ENCODE measurements at places on chromosomes 11 and 22.

DNA sequence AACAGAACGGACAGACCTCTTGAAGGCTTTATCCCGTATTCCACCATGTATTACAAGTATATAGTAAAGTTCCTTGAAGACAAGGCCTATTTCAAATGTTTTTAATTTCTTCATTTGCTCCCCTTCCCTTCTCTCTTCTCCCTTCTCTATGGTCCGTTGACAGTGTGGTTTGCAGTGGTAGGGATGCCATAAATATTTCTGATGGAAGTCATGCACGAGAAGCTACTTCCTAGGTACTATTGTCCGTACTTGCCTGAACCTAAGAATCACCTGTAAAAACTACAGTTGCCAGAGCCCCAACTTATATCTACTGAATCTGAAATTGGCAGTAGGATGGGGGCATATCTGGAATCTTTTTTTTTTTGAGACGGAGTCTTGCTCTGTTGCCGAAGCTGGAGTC is 2.8 kb downstream of the PISD start:
- peak; percentile 73 for DNase-seq

DNA sequence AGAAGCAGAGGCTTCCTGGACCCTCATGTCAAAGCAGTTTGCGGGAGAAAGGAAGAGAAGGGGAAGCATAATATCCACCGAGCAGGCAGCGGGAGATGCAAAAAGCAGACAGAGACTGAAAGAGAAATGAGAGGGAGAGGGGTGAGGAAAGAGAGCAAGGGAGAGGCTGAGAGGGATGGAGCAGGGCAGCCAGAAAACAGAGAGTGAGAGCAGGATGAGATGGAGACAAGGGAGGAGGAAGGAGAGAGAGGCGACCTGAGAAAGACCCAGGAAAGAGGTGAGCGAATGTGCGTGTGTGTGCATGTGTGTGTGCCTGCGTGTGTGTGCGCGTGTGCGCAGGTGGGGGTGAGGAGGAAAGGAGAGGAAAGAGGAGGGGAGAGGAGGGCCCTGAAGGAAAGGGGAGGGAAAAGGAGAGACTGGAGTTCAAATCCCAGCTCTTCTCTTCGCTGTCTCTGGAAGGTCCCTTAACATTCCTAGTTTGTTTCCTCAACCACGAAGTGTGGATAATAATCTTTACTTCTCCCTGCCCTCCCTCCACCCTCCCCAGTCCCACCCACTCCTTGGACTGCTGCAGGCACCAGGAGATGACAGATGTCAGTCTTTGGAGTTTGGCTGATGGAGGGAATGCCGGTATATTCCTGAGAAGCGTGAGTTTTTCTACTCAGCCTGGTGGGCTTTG is 67.9 kb downstream of the ISX start:
- no peak for DNase-seq

GRCh38 chr22:21632237-21632895 is at the start of gene CCDC116:
CCDC116 (plus strand) TSS chr22:21632760; CDS start chr22:21633182, 422 bp downstream.
- no peak for DNase-seq

DNA sequence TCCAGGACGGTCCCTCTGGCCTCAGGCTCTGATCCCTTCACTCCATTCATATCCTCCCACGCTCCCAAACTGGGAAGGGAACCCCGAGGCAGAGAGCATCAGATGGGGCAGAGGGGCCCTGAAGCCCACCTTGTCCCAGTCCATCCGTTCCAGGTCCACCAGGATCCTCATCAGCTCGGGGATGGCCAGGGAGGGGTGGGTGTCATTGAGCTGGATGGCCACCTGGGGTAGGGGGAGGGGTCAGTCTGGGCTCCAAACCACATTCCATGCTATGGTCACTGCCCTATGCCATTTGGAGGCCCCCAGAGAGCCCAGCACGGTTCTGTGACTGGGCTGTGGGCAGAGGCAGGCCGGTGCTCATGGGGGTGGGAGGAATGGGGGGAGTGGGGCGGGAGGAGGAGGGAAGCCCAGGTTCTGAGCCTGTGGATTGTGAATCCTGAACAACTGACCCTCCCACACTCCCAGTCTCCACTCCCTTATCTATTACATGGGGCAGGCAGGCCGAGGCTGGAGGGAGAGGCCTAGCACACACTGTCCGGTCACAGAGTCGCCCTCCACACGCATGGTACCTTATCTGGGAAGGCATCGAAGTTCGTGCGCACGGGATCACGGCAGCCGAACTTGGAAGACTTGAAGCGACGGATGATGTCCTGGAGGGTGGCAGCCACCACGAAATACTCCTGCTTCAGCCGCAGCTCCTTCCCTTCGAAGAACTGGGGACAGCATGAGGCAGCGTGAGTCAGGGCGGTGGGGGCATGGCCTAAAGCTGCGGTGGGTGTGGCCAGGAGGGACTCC is 5.5 kb downstream of the PYGM start:
- no peak for DNase-seq

DNA sequence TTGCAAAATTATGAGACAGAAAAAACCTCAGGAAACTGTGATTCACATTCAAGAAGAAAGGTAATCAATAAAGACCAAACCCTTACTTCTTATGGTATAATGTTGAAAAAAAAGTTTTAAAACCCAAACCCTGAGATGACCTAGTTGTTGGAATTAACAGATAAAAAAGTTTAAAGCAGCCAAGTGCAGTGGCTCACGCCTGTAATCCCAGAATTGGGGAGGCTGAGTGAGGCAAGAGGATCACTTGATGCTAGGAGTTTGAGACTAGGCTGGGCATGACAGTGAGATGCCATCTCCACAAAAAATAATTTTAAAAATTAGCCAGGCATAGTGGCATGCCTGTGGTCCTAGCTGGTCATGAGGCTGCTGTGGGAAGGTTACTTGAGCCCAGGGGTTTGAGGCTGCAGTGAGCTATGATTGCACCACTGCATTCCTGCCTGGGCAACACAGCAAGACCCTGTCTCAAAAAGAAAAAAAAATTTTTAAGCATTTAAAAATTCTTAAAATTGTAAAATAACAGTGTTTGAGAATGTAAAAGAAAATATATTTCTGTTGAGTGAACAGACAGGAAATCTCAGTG is 85.1 kb downstream of the EFCAB6 start:
- no peak for DNase-seq

- DNase-seq, result no peak
These were observed 227.6 kb upstream of the PITPNB start for GRCh38 chr22:28146401-28147314.

DNA sequence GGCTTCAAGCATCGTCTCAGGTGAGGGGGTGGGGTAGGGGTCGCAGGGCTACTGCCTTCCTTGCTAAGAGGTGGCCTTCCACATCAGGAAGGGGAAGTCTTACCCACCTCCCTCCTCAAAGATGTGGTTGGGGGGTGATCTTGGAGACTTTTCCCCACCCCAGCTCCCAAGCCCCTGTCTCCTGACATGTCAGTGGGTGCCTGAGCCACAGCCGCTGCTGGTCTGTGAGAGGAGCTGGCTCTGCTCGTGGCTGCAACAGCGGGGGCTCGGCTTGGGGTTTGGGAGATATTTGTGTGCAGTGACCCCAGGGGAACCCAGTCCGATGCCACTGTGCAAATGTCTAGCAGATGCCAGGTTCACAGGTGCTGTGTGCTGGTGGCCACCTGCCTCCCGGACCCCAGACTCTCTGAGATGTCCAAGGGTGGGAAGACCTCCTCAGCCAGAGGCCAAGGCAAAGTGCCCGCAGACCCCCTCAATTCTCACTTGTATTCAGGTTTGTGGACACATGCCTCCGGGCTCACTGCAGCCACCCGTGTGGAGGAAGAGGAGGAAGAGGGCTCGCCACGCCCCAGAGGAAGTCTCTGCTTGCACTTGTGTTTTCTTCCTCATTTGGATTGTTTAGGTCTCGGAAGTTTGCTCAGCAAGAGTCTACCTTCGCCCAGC is 1.9 kb downstream of the KCNQ1 start:
- DNase-seq, result no peak

- DNase-seq, result no peak
These were observed 16.9 kb upstream of the TCF20 start for GRCh38 chr22:42287174-42287890.

GRCh38 chr11:83793310-83793709 is 507.1 kb upstream of the CCDC90B start:
- no peak for DNase-seq

DNA sequence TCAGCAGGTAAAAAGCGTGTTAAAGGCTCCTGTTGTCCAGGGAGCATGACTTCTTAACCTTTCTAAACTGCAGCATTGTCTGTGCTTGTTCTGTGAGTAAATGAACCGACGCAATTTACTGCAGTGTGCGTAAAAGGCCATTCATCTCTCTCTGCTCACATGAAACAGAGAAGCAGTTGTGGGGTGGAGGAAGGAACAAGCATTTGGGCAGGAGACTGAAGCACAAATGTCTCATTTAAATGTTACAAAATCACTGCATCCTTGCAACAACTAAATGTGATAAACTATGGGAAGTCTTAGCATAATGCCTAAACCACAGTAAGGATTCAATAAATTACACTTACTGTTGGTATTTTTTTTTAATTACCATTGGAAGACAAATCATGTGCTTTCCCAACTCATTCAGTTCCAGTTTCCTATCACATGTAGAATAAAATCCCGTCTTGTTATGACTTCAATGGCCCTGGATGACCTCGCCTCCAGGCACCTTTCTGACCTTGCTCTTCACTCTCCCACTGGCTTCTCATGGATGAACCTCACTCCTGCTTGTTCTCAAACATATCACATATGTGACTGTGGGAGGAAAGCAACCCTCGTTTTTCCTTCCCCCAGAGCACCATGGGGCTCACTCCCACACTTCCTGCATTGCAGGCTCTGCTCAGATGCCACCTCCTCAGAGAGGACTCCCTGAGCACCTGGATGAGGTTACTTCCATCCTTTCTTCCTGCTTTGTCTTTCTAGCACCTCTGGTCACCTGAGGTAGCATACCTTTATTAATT is 21.6 kb upstream of the RFPL2 start:
- no peak for DNase-seq

DNA sequence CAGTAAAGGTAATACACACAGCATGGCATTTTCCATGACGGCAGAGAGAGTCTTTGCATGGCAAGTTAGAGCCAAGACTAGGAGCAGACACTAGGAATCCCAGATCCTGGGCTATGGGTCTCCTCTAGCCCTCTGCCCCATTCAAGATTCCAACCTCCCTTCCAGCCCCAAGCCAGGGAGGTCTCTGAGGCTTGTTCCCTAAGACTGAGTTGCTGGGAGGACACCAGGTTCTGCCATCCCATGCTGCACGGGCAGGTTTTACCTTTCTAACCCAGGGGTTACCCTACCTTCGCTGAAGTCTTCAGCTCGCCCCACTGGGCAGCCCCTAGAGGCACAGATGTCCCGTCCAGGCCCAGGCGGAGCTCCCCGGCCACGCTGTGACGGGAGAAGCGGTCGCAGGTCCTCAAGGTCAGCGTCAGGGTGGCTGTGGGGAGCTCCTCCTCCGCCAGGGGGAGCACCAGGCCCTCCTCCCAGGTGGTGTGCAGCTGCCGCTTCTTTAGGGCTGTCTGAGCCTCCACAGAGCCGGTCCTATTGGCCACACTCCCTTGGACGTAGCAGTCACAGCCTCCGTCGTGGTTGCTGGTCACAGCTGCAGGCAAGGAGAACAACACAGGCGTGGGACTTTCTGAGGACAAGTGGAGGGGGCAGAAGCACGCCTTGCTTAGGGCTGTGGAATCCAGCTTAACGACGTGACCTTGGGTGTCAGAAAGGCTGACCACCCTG is 33.8 kb downstream of the SYT13 start:
- peak; percentile 37 for DNase-seq

DNA sequence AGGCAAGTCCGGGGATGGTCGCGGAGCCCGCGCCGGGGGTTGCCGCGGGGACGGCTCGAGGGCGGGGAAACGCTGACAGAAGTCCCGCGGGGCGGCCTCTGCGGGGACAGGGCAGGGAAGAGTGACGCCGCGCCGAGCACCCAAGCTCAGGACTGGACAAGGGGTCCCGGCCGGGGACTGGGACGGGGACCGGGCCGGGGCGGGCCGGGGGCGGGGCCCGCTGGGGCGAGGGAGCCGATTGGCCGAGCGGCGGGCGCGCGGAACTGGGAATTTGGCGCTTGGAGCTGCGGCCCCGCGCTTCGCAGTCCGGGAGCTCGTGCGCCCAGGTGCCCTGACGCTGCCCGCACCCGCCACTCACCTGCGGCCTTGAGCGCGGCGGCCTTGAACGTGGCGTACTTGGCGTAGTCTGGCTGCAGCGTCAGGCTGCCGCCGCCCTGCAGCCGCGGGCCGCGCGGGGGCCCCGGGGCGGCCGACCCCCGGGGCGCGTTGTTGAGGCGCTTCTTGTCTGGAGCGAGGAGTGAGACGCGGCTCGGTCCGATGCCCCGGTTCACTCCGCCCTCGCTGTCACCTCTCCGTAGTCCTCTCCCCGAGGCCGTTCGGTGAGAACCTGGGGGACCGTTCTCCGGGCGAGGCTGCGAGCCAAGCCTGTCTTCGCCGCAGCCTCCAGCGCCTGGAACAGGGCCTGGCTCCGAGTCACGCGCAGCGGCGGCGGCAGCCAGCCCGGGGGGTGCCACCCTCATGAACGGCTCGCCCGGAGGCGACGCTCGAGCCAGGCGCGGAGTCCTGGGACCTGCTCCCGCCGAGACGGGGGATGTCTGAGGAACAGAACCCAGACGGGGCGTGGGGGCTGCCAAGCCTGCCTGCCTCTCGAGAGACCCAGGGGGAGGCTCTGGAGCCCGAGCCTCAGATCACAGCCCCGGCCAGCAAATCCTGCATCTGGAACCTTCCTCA is 4.5 kb downstream of the SHISA8 start:
- no peak for DNase-seq

DNA sequence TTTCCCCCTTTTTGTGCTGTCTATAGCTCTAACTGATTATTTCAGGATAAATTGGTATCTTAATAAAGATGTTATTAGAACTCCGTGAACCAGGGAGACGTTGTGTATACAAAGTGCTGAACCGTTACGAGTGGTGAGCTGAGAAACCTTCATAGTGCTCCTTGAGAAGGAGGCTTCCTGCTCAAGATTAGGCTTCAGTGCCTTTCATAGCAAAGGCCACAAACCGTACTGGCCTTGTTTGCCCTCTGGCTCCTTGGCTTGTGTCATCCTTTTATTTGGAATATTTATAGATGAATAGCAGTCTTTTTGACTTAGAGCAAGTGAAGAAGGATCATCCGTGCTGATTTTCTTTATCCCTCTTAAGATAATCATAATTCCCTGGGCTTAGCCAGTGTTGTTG is 16.3 kb downstream of the EIF3L start:
- no peak for DNase-seq

- no peak for DNase-seq
These were observed 3.2 kb upstream of the C11orf91 start for GRCh38 chr11:33703788-33704187.

GRCh38 chr22:42601879-42602465 is 12.7 kb downstream of the POLDIP3 start:
- no peak for DNase-seq
